ENCODE measurements at places on chromosomes 2 and 18.

- DNase-seq = no peak
Measured at GRCh38 chr2:234292205-234292961, 204.5 kb downstream of the ARL4C start.

DNA sequence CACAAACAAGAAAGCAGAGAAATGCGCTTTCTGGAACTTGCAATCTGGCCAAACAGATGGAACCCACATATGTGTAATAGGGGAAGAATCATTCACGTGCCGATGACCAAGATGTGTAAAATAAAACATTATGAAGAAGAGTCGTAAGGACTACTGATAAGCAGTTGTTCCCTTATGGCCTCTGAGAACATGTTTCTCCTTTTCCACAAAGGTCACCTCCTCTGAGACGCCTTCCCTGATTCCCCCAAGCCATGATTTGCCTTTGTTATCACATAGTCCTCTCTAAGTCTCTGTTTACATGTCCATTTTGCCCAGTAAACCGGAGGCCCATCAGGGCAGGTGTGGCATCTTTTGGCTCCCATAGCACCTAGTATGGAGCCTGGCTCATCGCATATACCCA, 8.0 kb downstream of the OTOF start:
- DNase-seq = no peak

DNA sequence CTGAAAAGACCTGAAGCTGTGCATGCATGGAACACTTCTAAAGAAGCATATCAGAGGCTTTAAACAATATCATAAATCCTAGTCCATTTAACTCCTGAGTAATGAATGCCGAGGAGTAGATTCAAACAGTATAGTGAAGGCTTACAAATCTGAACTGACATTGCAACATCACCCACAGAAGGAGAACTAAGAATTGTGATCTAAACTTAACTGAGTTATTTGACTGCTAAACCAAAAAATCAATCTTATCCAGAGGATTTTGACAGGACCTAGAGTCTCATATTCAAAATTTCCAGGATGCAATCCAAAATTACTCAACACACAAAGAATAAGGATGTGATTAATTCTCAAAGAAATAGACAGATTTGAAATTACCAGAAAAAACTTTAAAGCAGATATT, 181.0 kb downstream of the SLC39A10 start:
- DNase-seq = no peak

GRCh38 chr18:45951016-45951714, 16.0 kb downstream of the EPG5 start:
- no peak for DNase-seq

- DNase-seq = peak; percentile 71
Measured at GRCh38 chr2:160252278-160252887, 52.3 kb upstream of the ITGB6 start.

GRCh38 chr2:149931486-149931885, 343.9 kb upstream of the MMADHC start:
- no peak for DNase-seq

DNA sequence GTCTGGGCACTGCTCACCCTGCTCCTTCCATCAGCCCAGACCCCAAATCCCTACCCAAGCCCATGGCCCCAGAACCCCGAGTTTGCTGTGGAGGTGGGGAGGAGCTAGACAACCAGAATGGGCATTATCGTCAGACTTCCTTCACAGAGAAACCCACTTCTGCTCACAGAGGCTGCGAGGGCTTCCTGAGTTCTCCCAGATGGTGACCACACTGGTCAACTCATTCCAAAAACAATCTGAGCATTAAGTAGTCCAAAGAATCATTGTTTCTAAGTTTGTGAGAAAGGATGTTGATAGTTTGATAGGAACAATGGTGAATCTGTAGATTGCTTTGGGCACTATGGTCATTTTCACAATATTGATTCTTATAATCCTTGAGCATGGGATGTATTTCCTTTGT, 60.2 kb downstream of the LRRC30 start:
- no peak for DNase-seq

DNA sequence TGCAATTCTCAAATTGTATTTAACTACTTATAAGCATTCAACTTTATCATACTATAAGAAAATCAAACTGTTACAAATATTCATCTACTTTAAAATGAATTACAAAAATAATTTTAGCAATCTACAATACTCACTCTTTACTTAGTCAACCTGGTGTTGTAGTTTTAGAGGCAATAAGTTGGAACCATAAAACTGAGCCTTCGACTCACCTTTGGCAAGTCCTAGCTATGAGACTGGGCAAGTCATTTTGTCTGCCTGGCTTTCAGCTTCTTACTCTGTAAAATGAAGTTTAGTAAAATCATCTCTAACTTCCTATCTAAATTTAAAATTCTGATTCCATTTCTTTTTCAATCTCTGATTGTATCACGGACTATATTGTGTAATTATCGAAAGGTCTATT, 161.0 kb downstream of the LAMA3 start:
- DNase-seq = no peak

DNA sequence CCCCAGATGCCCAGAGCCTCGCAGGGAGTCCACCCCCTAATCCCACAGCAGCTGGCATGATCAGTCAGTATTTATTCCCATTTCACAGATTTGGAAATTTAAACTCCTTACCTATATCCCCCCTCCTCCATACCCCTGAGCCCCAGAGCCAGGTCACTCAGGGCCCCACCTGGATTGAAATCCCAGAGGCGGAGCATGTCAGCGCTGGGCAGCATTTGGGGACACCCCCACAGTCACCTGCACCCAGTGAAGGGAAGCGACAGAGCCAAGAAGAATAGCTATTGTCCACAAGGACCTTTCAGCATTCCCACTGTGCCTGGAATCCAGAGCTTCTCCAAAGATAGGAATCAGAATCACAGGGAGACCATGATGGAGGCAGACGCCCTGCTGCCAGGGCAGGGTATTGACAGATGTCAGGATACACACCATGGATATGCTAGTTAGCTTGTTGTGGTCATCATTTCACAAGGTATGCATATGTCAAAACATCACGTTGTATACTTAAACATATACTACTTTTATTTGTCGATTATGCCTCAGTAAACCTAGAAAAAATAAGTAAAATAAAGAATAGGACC, 968 bp upstream of the ASTL start:
- DNase-seq = no peak

DNA sequence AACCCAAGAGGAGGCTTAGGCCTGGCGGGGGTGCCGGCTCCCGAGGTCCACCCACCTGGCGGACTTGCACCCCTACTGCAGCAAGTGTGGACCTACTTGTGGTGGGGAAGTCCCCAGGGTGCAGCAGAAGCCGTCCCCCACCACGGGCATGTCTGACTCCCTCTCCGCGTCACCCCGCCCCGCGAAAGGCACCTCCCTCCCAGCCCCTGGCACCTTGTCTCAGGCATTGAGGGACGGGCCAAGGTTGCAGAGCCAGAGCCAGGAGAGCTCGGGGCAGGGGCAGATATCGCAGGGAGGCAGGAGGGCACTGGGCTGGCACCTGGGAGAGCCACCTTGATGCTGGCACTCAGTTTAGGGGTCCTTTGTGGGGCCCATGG, 19.0 kb downstream of the CROCC2 start:
- no peak for DNase-seq

- DNase-seq = peak; percentile 96
Measured at GRCh38 chr2:134917888-134918525, 615 bp upstream of the CCNT2 start.
